ENCODE measurements at places on chromosomes 2 and 18.

GRCh38 chr2:233384811-233385488 is 30.7 kb downstream of the DGKD start:
- no peak for DNase-seq

DNA sequence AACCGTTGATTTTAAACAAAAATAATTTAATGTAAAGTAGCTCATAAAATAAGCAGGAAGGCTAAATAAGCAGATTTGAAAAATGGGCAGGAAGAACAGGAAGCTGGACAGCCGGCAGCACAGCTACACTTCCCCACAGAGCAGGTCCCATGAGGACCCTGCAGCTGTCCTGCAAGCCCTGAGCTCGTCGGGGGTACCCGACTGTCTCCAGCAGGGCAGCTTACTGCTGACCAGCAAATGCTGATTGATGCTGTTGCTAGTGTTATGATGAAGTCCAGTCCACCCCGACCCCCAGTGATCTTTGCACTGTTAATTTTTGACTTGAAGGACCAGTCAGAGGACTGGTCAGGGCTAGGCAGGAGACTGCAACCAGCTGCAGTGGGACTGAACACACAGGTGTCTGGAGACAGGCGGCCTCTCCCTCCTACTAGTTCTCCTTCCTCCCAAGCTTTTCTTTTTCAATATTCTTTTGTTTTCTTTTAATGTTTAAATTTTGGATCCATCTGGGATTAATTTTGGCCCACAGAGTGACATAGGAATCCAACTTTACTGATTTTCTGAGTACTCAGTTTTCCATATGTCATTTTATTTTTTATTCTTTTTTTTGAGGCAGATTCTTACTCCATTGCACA is 27.7 kb downstream of the POLE4 start:
- peak; percentile 50 for DNase-seq

DNA sequence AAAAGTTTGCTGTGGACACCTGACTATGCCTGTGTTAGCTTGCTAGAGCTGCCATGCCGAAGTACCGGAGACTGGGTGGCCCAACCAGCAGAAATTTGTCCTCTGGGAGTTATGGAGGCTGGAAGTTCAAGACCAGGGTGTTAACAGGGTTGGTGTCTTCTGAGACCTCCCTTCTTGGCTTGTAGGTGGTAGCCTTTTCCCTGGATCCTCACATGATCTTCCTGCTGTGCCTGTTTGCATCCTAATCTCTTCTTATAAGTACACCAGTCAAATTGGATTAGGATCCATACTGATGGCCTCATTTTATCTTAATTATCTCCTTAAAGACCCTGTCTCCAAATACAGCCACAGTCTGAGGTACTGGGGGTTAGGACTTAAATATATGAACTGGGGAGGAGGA is 845 bp downstream of the TMEM177 start:
- no peak for DNase-seq

DNA sequence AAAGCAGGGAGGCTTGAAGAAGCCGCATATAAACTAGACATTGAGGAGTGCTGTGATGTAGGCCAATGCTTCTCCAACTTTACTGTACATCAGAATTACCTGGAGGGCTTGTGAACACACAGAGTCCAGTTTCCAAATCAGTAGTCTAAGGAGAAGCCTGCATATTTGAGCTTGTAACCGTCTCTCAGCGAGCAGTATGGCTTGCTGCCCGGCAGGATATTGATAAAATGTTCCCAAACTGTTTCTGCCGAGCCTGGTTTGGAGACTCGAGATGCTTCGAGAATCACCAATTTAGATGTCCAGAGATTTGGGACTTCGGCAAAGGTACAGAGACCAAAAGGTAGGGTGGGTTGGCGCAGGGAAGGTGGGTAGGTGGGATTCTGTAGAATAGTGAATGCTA is 11.0 kb upstream of the RAB31 start:
- DNase-seq: no peak

DNA sequence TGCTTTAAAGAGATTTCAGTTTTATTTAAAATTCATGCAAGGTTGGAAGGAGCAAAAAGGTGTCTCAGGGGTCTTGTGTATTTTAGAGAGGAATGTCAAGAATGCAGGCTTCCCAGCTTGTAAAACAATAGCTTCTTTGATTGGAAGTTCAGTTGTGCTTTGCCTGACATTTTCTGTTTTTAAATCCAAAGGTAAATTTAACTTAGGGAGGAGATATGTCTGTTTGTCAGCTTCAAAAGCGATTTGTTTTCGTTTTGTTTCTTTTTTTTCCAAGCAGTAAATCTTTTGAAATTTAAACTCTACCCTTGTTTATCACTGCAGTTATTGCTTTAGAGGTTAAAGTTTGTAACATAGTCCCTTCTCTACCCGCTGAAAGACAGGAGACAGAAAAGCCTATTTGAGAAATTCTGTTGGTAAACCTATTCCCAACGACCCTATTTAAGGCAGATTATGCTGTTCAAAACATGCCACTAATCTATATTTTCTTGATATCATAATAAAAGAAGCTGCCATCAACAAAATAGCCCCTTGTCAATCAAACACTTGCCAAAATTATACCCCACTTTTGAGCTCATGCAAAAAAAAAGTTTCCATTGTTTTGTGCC is 639.6 kb downstream of the IRS1 start:
- DNase-seq: no peak

- no peak for DNase-seq
Measured at GRCh38 chr2:1601067-1601412, 143.3 kb downstream of the PXDN start.

DNA sequence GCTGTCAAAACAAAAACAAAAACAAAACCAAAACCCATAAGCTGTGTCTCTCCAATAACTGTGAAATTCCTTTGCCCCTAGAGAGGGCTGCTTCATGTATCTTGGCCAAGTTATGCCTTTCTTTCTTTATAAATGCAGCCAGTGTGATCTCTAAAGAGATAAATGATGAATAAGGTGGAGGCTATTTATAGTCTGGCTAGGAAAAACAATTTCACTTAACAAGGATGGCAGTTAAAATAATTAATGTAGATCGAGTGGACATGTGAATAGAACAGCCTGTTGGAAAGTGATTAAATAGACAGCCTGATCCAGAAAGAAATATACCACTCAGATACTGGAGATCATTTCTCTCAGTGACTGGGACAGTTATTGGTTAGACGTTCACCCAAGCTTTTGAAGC is 1666.9 kb upstream of the CELF4 start:
- no peak for DNase-seq

GRCh38 chr2:238458651-238459050 is 31.9 kb downstream of the ASB1 start:
- no peak for DNase-seq

GRCh38 chr18:49019446-49020045 is 68.8 kb upstream of the SMAD7 start:
- no peak for DNase-seq

- DNase-seq: no peak
Measured at GRCh38 chr2:47645246-47645645, 137.7 kb upstream of the MSH6 start.

- no peak for DNase-seq
Measured at GRCh38 chr2:232234922-232235615, 143.5 kb upstream of the ALPP start.

- DNase-seq: no peak
Measured at GRCh38 chr2:144663207-144663606, 143.3 kb upstream of the ZEB2 start.

GRCh38 chr2:45768208-45768607 is 116.7 kb downstream of the PRKCE start:
- peak; percentile 53 for DNase-seq

- no peak for DNase-seq
Measured at GRCh38 chr2:168356477-168356835, 99.6 kb upstream of the CERS6 start.

DNA sequence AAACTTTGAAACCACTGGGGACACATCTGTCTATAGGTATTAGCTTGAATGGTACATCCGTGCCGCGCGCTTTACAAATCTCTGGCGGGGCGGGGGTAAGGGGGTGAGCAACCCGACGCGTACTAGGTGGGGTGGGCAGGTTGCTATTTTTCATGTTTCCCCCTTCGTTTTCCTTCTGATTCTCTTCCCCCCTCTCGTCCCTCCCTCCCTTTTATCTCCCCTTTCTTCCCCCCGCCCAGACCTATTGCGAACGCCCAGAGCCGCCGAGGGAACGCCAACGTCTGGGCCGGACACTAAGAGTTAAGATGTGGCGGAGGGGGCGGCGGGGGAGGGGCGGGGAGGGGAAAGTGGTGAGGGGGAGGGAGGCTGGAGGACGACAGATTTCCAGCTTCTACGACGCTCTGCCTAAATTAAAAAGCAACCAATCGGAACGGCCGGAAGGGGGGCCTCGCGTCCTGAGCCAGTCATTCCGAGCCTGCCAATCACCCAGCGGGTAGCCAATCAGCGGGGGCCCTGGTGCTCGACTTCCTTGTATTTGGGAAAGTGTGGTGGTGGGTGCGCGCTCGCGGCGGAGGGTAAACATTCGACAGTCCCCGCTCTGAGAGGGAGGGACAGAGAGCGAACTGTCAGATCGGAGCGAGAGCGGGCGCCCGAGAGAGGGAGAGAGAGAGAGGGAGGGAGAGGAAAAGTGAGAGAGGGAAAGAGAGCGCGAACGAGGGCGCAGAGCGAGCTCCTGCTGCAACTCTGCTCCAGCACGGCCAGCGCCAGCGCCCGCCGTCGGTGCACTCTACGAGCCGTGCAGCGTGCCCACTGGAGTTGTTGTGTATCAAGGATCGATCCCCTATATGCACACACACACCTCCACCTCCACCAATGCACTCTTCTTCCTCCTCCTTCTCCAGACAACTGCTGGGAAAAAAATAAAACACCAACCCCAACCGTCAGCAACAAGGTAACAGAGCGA is at the start of gene POU3F3:
Gene POU3F3 (plus strand): TSS at position 582 of the 964 bp plus-strand sequence. CDS start 1,396 bp downstream, outside the sequence.
- peak; percentile 94 for DNase-seq

- DNase-seq: peak; percentile 43
Measured at GRCh38 chr2:137952586-137953129, 11.6 kb upstream of the HNMT start.

All from skin of body (tissue), 3 donors.